ENCODE measurements at places on chromosomes 13 and 19.

- no peak for DNase-seq
Observed at GRCh38 chr13:37995092-37995491, 125.5 kb upstream of the TRPC4 start.

- no peak for DNase-seq
Observed at GRCh38 chr19:53057904-53058580, 13.5 kb downstream of the ERVV-2 start.

- DNase-seq, result no peak
Observed at GRCh38 chr19:45045671-45046353, 7.0 kb downstream of the CLASRP start.

DNA sequence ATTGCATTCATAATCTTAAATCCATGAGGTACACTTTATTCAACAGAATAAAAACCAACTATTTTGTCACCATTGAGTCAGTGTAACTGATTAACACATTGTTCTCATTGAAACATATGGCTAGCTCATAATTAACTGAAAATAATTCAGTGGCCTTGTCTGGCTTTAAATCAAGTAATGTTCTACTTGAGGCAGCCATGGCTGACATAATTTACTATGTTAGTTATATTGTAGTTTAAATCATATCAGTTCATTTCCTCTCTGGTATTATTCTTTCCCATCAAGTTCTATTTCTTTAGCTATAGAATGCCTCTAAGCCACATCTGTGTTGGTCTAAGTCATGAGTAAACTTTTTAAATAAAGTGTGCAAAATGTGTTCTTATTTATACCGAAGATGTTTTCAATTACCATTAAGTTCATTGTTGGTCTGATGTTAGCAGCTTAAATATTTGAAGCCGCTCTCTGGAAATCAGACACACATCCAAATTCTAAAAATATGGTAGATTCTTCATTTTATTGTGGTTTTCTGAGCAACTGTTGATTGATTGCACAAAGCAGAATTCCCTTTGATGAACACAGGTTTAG is 393.7 kb downstream of the GPC6 start:
- no peak for DNase-seq

DNA sequence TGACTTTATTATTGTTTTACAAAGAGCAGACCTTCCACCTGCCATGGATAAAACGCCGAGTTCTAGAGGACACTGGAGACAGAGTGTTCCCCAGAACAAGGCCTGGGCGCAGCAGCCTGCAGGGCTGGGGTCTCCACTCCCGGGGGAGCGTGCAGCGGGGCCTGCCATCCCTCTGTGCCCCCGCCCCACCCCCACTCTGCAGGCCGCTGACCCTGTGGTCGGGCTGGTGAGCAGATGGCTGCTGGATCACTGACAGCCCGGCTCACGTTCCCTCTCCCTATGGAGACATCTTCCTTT is 8.6 kb upstream of the PTBP1 start:
- DNase-seq, result no peak

DNA sequence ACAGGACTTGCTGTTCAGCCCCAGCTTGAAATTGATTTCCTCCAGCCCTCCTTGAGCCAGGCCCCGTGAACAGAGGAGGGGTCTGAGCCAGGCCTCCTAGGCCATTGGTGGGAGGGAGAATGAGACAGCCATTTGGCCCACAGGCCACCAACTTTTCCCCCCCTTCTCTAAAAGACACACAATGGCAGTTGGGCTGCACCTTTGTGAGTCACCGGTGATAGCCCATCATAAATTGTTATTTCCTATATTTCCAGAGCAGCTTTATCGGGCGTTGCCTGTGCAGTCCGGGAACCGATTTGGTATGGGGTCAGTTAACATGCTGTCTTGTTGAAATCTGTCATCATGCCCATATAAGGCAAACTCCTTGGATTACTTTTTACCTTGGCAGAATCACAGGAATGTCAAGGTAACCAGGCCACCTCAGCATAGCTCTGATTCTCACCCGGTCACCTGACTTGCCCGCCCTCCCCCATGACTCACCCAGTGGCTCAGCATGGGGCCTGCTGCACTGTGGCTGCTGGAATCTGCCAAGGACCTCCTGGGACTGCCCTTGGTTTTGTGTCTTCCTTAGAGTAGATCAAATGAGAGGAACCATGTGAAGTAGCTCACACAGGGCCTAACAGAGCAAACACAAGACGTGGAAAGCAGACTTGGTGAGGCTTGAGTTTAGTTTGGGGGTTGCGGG is 36.1 kb downstream of the ACTN4 start:
- DNase-seq, result peak; percentile 69

- DNase-seq, result no peak
Observed at GRCh38 chr19:28372576-28373247, 840.2 kb downstream of the UQCRFS1 start.

DNA sequence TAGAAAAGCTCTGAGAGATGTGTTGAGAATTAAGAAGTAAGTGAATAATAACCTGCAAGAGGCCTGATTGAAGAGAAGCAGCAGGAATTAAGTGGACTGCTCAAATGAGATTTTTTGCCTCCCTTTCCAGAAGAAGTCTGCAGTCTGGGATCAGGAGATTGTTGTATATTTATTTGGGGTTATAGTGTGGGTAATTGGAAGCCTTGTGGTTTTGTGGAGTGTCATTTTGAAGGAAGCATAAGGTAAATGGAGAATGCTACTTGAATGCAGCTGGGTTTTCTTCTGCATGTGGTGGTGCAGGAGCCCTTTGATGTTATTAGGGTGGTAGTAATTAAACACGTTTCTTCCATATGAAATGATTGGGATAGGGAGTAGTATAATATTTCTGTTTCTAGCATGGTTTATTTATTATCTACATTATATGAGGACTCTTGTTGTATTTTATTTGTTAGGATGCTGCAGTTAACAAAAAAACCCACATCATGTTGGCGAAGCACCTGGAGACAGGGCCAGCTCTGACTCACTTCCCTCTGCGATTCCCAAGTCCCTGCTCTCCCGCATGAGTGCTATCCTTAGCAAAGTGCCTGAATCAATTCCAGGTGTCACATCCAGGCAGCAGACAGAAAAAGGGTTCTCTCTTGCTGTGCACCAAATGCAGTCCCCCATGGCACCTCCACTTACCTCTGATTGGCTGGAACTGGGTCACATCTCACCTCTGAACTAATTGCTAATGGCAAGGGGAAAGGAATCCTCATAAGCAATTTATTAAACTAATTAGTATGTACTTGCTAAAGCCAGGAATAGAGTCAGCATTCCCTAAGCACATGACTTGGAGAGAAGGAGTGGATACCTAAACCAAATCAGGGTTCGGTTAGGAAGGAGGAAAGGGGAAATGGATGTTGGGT is 54.8 kb downstream of the DGKH start:
- DNase-seq, result no peak

DNA sequence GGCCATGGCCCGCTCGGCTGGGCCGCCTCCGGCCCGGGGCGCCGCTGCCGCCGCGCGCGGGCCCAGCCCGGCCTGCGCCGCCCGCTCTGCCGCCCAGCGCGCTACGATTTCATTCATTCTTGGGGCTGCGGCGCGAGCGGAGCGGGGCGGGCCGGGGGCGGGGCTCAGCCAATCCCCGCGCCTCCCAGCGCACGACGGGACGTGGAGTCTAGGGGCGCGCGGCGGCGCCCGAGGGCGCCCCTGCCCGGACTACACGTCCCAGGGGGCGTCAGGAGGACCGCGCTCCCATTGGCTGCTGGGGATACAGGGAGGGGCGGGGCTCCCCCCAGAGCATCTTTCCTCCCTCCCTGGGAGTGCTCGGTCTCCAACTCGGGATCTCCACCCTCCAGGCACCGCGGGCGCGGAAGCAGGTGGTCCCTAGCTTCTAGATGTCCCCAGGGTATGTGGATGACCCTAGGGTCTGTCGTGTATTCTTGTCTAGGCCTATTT is 5.6 kb upstream of the DPF1 start:
- peak; percentile 34 for DNase-seq

GRCh38 chr13:50588491-50589130 is 254.9 kb downstream of the DLEU7 start:
- no peak for DNase-seq

DNA sequence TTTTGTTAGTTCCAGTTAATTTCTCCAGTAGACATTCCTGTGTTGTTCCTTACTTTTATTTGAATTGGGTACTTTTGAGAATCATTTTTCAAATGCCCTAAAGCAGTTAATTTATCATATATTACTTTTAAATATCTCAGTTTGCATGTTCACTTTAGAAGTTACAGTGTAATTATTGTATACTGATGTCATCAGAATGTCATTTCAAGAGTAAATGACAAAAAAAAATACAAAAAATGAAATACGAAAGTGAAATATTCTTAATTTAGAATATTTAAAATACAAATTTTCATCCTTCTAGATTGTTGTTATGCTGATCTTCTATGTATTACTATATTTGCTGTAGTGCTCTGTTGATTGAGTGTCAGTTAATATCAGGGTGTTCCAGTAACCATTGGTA is 114.2 kb downstream of the PAN3 start:
- DNase-seq, result no peak

DNA sequence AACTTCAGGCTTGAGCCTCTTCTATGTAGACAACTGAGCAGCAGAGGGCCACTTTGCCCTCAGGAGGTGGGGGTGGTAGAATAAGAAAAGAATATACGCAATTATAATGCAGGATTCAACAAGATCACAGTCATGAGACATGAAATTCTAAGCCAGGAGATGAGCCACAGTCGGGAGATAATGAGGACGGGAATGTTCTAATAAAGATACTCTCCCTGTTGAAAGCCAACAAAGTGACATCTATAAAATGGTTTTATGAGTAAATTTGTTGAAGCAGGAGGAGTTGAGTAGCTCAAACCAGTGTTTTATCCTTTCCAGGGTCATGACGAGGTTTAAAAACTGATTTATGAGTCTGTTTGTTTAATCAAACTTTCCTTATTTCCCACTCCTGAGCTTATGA is 152.0 kb upstream of the SERP2 start:
- no peak for DNase-seq

DNA sequence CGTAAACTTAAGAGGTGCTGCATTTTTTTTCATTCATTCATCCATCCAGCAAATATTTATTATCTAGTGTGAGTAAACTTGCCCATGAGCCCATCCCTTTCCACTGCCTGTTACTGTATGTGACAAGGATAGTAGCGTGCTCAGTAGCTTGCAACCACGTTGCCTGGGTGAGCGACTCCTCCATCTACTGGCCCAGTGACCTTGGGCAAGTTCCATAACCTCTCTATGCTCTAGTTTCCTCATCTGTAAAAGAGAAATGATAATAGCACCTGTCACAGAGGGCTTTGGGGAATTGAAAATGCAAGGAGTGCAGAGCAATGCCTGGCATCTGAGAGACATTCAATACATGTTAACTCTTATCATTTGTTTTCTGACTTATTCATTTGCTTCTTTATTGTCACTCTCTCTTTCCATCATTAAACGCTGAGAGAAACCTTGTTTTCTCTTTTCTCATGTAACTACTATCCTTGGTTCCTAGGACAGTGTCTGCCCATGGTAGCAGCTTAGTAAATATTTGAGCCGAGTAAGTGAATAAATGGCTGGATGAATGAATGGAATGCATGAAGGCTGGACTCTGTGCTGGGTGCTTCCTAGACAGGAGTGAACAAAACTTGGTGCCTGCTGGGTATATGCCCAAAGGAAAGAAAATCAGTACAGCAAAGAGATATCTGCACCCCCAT is 19.9 kb downstream of the LRCH1 start:
- DNase-seq, result no peak

DNA sequence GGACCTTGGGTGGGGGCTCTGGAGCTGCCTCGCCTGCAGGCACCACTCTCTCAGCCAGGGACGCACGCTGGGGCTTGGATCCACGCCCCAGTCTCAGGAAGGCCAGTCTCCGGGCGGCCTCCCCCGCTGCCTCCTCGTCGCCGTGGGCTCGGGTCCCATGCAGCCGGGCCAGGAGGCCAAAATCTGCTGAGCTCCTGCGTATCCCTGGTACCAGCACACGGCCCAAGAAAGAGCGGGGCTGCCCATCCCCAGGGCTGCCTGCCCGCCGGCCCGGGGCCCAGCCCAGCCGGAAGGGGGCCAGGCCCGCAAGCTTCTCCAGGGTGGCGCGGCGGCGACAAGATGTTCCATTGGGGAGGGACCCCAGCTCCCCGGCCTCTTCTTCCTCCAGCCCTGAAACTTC is 6.7 kb downstream of the EXOC3L2 start:
- no peak for DNase-seq

DNA sequence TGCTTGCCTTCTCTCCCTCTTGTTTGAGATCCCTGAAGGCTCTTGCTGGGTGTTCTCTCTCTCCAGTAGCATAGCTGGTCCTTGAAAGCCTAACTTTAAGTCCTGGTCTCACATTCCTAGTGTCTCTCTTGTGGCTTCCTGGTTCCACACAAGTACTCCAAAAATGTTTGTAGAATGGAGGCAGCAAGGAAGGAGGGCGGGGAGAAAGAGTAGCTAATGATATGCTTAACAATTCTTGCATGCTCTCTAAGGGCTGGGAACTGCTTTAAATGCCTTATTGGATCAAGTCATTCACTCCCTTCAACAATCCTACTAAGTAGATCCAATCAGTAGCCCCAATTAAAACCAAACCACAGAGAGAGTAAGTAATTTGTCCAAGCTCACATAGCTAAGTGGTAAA is 357.3 kb downstream of the KLF5 start:
- DNase-seq, result no peak

GRCh38 chr19:31671411-31672035 is 322.3 kb upstream of the TSHZ3 start:
- no peak for DNase-seq

- no peak for DNase-seq
Observed at GRCh38 chr13:93758575-93758974, 532.0 kb downstream of the GPC6 start.

DNA sequence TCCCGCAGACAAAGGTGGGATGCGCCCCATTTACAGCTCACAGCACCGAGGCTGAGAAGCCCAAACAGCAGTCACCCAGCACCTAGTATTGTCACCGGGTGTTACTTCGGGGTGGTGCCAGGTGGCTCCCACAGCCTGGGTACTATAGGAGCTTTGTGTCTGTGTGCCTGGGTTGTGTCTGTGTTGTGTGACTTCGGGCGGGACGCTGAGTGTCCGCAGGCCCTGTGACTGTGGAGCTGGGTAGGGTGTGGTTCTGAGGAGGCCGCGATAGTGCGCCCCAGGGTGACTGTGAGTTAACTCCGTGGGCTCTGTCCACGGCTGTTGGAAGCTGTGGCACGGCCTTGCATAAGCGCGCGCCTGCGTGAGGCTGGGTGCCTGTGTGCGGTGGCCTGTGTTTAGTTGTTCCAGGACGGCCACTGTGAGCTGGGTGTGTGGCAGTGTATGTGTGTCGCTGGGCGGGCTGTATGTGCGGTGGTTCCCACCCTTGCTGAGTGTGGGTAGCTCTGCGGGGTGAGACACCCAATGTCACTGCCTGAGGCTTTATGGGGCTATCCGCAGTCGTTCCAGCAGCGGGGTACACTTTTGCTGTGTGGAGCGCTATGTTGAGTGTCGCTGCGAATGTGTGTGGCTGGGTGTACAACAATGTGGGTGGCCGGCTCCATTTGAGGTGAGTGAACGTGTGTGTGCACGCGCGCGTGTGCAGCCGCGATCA is 559 bp upstream of the SSBP4 start:
- peak; percentile 34 for DNase-seq
